ENCODE measurements at places on chromosomes 3 and 15. TPM values are rescaled to one million over a fixed set of nuclear protein-coding genes. Genes with fewer than 3 reads are reported as not detected.

CCDC54 gene
- not detected for total RNA-seq

SOX2 gene
- total RNA-seq = 0.96 TPM

CCR5 gene
- not detected for total RNA-seq

GRCh38 chr3:173304182-173304800 lies 93.3 kb upstream of the NLGN1 start:
- no peak for DNase-seq

GRCh38 chr15:28918141-28918983 lies 32.6 kb downstream of the APBA2 start:
- no peak for DNase-seq

DNA sequence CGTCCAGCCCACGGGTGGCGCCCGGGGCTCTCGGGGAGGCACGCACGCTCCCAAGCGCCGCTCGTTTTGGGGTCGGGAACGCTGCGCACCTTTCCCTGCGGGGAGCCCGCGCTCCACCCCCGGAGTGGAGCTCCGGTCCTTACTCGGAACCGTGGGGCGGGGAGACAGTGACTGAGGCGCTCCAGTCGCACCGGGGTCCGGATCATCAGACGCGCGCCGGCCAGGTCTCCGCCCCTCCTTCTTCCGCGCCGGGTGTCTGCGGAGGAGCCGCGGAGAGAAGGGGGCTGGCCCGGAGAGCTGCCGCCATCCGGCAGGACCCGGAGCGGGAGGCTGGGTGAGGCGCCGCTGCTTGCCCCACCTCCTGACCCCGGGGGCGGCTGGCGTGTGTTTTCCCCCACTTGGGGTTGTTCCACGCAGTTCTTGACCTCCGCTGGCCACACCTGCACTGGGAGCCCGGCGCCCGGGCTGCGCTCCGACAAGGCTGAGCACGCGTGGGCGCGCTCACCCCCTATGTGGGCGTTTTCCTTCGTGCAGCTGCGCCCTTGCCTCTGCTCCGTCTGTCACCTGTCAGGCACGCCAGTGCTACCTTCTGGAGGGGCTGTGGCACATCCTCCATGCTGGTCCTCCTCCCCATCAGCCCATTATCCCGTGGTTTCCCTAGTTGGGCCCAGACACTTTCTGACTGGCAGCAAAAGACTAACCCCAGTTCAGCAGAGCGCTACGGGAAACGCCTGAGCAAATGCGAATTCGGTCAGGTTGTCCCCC lies at the start of gene MCF2L2:
Gene MCF2L2 (minus strand): TSS at position 173 of the 765 bp plus-strand sequence. CDS start 642 bp downstream, outside the sequence.
- peak; percentile 7 for DNase-seq

DNA sequence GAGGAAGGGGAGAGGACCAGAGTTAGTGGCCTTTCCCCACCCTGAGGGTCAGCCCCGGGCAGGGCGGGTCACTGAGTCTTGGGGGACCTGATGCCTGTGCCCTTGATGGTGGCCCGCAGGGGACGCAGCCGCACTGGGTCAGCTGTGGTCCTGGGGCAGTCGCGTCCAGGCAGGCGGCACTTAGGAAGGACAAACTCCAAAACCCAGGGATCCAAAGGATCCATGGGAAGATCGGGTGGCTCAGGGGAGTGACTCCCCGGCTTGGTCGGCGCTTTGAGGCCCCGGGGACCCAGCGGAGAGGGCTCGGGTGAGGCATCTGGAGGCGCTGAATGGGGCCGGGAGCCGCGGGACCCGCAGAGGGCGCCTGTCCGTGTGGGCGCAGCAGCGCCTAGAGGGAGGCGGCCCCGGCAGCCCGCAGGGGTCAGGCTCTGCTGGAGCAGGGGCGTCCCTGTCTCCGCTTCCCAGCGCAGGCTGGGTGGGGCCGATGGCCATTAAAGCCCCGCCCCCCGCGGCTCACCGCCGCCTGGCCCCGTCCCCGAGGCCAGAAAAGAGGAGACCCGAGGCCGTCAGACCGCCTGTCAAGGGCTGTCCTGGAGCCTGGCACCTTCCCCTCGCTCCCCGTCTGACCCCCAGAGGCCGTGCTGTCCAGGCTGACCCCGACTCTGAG lies 17.5 kb downstream of the CIDEC start:
- DNase-seq = no peak

GRCh38 chr15:35308802-35309201 lies 223.7 kb upstream of the NANOGP8 start:
- DNase-seq = peak; percentile 47

DNA sequence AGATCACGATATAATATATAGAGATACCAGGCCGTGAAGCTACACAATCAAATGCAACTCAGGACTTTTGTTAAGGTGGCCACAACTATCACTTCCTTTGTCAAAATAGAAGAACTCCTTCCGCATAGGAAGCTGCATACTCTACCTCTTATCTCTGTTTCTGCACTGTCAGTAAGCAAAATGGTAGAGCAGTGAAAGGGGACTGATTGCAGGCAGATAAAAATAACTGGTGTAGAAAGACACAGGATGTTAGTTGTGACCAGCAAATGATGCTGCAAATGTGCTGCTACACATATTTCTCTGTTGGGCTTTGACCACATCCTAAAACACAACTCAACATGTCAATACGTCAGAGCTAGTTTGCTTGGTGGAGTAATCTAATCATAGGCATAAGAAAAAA lies 16.3 kb upstream of the TRAT1 start:
- DNase-seq = no peak

Measured in RPMI7951 (cell line).